ENCODE measurements at places on chromosomes 6 and 20. TPM values are rescaled to one million over a fixed set of nuclear protein-coding genes. Genes with fewer than 3 reads are reported as not detected.

DNA sequence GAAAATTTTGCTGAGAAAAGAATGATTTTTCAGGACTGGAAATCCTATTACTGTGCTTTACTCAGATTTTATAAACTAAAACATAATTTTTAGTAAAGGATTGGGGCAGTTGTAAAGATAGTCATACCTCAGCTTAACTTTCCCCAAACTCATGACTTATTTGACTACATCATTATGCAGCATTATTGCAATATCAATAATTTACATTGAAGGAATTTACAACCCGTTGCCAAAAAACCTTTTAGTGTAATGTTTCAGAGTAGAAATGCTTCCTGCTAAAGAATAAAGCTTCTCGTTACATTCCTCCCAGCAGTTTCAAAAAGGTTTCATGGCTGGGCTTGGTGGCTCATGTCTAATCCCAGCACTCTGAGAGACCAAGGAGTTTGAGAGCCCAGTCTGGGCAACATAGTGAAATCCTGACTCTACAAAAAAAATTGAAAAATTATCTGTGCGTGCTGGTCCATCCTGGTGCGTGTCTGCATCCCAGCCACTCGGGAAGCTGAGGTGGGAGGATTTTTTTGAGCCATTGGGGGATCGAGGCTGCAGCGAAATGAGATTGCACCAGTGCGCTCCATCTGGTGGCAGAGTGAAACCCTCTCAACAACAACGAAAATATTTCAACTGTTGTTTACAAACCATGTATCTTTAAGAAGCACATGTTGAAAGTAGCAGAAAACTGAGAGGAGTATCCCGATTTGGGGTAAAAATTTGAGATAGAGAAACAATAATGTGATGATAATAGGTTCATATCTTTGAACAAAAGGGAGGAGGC is 4.4 kb downstream of the AMD1 start:
- no peak for DNase-seq

- no peak for DNase-seq
These were observed 732.2 kb downstream of the CBLN4 start for GRCh38 chr20:55273149-55273548.

DNA sequence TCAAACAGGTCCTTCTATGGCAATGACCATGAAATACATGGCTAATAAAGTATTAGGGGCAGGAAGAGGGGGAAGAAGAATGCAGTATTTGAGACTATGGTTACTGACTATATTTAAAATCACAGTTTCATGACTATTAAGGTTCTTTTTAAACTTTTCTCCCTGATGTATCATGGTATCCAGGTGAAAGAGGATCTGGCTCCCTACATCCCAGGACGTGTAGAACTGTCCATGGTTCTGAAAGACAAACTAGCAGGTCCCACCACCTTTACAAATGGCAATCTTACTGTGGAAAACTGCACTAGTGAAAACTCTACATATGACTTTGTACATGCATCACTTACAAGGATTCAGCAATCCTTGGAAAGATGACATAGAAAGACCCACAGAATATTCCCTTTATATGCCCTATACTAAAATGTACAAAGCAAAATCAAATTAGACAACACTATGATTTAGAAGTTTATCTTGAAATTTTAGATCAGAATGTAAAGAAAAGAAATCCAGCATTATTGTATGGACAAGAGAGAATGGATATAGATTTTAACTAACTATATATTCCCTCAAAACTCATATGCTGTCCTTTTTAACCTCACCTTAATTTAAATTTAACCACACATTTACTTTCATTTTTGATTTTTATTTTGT is 33.5 kb downstream of the RPP21 start:
- no peak for DNase-seq

GRCh38 chr6:53629120-53629477 is 36.5 kb downstream of the KLHL31 start:
- DNase-seq, result no peak

LAMA5 gene
- polyA plus RNA-seq, result 58.4 TPM

MCCD1 gene
- polyA plus RNA-seq, result not detected

SYCP2L gene
- 1.3 TPM for polyA plus RNA-seq

DAAM2 gene
- polyA plus RNA-seq, result 35.2 TPM

IMPG1 gene
- 0.48 TPM for polyA plus RNA-seq
